ENCODE measurements at places on chromosomes 2 and 18.

DNA sequence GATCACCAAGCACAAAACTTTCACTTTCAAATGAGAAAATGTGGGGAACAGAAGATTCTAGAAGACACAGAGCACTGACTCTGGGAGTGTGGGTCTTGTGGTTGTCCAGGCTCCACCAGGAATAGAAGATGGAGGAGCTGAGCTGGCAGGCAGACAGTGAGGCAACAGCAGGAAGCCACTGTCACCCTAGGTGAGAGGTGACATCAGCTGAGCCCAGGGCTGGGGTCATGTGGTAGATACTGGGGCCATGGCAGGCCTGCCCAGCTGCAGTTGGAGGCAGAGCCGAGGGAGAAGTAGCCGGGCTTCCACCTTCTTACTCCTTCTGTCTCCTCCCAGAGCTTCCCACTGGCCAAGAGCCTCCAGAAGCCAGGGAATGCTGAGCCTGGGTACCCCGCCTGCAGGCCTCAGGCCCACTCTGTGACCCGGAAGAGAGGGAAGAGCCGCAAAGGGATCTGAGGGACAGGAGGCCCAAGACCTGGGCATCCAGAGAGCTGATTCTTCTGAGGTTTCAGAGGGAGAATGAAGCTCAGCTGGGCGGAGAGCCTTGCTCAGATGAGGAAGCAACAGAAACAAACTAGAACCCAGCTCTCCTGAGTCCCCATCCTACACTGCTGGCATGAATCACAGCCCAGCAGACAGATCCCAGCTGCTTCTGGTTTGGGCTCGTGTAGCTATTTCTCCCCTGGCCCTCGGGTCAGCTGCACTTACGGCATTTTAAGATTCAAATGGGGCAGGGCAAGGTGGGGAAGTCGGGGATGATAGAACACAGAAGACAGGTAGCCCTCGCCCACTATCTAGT, 39.8 kb upstream of the ASAP2 start:
- no peak for DNase-seq

DNA sequence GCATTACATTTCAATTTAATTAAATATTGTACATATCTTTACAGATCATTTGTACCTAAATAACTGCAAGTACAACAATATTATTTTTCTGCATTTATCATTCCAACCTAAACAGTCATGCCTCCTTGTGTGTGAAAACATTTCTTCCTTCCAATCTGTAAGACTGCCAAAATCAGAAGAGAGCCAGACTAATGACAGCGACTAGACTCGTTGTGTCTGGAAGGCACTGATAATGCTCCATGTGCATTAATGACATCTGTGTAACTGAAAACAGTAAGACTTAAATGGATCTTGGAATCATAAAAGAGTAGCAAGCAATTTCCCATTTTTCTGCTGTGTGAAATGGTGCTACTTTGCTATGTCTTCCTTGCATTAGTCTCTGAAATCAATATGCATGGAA, 278.0 kb upstream of the DSEL start:
- DNase-seq, result no peak

DNA sequence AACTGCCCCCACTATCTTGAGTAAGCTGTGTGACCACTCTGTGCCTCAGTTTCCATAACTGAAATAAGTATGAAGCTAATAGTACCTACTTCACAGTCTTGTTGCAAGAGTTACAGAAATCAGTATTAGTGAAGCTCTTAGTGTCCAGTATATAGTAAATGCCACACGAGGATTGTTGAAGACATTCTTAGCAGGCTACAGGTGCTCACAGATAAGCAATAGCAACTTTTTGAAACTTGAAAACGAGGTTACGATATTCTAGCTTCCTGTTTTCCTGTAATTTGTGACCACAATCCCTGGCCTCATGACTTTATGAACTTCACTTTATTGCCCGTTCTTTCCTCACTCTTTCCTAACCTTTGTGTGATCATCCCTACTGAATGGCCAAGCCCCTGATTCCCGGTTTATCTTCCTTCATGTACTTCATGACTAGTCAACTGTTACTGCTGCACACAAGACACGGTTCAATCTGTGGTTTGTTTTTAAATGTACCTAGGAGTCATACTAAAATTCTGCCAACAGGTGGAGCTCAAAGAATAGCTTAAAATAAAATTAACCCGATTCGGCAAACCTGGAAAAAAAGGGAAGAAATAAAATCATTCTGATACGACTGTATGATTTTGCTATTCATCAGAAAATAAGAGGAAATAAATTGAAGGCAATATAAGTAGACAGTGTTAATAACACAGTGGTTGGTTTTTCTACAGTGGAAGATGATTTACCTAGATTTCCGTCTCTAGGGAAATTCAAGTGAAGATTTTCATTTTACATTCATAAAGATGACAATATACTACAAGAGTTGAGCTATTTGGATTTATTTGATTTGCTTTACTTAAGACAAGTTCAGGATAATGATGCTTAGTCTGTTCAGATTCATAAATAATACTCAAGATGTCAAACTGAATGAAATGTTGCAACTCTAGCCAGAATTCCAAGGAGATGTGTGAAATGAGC, 38.1 kb upstream of the STAT1 start:
- DNase-seq, result peak; percentile 67

DNA sequence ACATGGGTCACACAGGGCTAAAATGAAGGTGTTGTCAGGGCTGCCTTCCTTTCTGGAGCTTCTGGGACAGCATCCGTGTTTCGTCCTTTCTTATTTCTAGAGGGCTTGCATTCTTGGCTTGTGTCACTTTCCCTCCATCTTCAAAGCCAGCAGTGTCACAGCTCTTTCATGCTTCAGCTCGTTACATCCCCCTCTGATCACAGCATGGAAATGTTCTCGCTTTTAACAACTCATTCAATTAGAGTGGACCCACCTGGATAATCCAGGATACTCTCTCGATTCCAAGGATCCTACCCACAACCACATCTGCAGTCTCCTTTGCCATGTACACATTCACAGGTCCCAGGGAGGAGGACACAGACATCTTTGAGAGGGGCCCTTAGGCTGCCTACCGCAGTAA, 316.2 kb upstream of the FIGN start:
- no peak for DNase-seq

- DNase-seq, result no peak
These were observed 2.9 kb downstream of the PROKR1 start for GRCh38 chr2:68646303-68646702.

- DNase-seq, result no peak
These were observed 27.5 kb downstream of the PMAIP1 start for GRCh38 chr18:59927246-59927825.

GRCh38 chr2:45675263-45675812, 23.9 kb downstream of the PRKCE start:
- DNase-seq, result no peak

DNA sequence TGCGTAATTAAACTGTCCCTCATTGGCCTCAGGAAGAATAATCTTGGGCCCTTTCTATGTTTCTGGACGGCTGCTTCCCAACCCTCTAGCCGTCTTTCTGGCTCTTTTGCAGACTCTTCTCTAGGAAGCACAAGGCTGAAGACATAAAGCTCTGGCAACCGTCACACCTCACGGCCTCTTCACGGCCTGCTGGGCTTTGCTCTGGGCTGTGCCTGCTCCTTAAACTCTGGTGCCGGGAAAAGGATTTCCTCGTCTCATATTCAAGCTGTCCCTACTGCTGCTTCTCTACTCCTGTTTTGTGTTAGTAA, 36.0 kb upstream of the WIPF1 start:
- no peak for DNase-seq

DNA sequence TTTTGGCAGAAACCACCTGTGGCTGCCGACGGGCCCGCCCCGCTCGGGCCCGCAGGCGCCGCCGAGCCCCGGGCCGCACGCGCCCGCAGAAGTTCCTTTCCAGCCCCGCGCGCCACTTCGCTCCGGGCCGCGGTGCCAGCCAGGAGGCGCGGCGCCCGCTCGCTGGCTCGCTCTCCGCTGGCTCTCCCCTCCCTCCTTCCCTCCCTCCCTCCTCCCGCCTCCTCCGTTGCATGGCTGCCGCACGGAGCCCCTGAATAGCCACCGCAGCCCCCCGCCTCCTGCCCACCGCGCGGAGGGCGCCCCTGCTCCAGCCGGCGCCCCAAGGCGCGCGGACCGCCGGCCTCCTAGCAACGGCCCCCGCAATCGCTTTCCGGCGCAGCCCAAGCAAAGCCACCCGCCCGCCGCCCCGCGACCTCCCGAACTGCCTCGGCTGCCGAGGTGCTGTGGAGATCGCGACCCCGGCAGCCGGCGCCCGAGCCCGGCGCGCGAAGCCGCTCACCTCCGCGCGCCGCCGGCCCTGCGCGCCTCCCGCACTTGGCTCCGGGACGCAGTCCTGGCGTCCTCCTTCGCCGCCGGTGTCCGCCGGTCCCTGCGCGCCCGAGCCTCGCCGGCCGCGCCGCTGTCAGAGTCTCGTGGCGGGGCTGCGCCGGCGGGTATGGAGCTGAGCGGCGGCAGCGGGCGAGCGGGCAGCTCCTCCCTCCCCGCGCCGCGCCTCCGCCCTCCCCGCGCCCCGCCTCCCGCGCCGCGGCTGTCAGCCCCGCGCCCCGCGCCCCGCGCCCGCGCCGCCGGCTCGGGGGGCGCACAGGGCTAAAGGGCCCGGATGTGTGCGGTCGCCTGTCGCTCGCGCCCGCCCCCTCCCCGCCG, at the start of gene ZBTB7C:
Gene ZBTB7C, minus strand, starts transcription at position 657 of the 864 bp plus-strand sequence.
- peak; percentile 20 for DNase-seq

DNA sequence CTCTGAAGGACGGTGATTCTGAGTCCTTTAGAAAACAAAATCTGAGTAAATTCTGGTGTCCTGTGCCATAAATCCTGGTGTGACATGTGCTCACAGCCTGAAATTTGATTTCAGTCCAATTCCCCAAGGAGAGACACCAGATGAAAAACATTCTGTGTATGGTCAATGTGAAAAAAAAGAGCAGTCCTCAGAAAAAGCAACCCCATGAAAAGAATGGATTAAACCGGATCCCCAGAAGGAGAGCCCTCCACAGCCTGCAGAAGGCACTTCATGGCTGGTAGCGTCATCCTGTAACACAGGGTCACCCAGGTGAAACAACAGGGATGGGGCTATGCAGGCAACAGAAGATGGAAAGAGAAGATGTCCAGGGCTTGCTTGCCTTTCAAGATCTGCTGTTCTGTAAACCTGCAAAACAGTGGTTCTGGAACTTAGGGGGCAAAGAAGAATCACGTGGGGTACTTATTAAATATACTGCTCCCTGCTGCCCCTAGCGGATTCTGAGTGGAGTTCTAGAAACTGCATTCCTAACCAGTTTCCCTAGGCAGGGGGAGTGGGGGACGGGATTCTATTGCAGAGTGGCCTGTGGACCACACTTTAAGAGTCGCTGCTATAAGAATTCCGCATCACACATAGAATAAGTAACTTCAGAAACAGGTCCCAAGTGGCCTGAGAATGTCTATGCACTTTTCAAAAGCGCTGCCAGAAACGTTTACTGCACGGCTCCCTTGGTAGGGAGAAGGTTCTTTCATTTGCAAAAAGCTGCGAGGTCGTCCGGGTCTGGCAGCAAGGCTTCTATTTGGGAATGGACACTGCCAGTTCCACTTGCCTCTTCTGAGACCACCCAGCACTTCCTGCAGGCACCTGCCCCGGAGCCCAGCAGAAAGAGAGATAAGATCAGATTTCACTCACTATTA, 118.9 kb upstream of the ARL5A start:
- DNase-seq, result peak; percentile 12

- DNase-seq, result no peak
These were observed 190.1 kb downstream of the NDUFA10 start for GRCh38 chr2:239835056-239835455.

- DNase-seq, result no peak
These were observed 40.7 kb downstream of the TCF7L1 start for GRCh38 chr2:85173909-85174308.

GRCh38 chr2:562391-563364, 114.5 kb downstream of the TMEM18 start:
- no peak for DNase-seq

- no peak for DNase-seq
These were observed 232.0 kb downstream of the STK39 start for GRCh38 chr2:168015274-168015953.

DNA sequence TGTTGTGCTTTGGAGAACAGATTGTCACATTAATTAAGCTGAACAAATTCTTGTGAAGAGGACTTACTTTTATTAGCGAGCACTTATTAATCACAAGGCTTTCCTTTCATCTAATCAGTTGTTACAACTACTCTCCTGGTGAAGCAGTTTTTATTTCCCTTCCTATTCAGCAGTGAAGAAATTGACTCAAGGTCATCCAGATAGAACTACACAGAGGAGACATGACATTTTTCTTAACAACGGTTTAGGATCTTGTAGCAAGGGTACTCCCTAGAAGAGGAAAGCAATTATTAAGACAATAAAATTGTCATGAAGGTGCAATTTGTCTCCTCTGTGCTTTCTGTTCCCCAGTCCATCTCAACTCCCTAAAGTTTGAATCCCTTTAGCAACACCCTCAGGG, 61.3 kb downstream of the POLE4 start:
- no peak for DNase-seq

DNA sequence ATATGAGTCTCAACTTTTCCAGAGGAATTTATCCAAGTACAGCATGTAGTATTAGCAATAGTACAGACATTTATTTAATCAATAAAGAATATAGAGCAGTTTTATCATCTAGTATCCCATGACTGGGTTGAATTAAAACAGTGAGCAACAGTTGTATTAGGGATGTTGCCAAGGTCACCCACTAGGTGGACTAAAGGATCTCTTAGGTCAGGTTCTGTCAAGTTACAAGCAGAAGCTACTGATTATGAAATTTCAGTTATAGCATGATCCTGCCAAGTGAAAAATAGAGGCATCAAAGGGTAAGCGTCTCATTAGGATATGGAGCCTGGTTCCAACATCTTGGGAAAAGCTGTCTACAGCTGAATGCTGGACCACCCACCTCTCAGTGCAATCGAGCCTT, 52.1 kb upstream of the LAPTM4A start:
- peak; percentile 41 for DNase-seq

- DNase-seq, result no peak
These were observed 67.4 kb downstream of the DYM start for GRCh38 chr18:49393011-49393410.

- peak; percentile 30 for DNase-seq
These were observed 865.5 kb downstream of the DSC3 start for GRCh38 chr18:30177056-30177455.

GRCh38 chr2:165895974-165896373, 57.6 kb downstream of the TTC21B start:
- no peak for DNase-seq

DNA sequence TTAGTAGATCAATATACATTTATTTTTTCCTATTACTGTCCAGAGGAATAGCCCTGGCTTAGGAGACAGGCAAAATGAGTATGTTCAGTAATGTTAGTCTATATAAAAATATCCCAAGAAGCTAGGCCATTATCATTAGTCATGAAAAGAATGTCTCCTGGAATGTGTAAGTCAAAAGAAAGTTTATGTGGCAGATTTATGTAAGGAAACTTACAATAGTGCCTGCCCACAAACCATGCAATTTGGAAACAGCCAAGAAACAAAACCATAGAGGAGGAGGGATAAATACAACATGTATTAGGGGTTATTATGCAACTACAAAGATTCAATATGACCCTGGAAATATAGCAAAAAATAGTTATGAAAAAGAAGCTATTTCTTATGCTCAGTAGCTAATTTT, 96.3 kb downstream of the NOL4 start:
- no peak for DNase-seq
